Left renal cortex interstitium (tissue), 4 donors: ENCODE measurements at places on chromosomes 5 and 9.

- DNase-seq: no peak
Measured at GRCh38 chr5:16937503-16938161, 1.5 kb upstream of the MYO10 start.

DNA sequence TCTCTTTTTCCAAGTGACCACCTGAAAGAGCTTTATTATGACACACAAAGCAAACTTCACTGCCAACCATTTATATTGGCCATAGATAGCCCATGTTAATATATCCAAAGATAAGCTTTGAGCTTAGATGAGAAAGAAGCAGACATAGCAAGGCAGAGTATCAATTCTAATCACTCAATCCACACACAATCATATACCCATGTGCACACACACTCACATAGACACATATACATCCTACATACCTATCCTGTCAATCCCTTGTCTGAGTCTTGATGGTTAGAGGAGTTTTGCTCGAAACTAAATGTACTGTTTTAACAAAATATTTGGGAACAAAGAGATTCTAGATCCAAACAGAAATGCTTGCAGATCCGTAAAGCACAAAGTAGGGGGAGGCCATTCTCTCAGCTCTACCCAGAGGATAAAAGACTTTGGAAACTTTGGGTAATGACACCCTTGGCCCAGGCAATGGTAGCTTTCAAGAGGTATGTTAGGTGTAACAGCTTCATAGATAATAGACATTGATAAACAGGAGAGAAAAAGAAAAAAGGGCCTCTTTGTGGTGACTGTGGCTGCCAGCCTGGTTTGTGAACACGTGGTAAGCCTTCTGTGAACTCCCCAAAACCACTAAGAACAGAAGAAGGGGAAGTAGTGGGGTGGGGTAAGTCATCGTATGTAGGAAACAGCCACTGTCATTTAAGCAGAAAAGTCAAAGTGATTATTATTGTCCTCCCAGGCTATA is 121.6 kb downstream of the TLR4 start:
- no peak for DNase-seq

DNA sequence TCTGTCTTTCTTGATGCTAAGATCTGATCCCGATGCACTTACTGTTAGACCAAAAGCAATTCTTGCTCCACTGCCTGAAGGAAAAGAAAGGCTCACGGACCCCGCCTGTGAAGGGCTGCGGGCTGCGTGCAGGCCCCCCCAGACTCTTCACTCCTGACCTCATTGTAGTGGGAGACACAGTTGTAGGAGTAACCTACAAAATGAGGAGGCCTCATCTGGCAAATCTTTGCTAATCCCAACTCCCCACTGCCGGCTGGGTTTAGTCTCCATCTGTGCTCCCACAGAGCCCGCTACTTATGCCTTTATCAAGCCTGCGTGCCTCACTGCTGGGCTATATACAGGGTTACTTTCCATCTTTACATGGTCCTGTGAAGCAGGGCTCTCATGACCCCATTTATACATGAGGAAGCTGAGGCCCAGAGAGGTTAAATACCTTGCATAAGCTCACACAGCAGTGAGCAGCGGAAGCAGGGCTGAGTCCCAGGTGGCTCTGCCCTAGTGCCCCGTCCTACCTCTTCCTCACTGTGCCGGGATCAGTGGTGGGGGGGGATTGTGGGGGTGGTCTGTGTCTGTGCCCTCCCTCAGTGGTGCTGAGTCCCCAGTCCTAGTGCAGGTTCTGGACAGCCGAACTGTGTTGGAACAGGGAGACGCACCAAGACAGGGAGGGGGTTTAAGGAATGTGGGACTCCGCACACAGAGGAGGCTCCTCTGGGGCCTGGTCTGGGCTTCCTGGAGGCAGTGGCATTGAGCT is 43.9 kb upstream of the RNF130 start:
- DNase-seq: no peak

- DNase-seq: no peak
Measured at GRCh38 chr9:33197279-33198152, 30.4 kb upstream of the B4GALT1 start.

GRCh38 chr9:133513214-133514100 is 11.3 kb downstream of the MYMK start:
- no peak for DNase-seq

DNA sequence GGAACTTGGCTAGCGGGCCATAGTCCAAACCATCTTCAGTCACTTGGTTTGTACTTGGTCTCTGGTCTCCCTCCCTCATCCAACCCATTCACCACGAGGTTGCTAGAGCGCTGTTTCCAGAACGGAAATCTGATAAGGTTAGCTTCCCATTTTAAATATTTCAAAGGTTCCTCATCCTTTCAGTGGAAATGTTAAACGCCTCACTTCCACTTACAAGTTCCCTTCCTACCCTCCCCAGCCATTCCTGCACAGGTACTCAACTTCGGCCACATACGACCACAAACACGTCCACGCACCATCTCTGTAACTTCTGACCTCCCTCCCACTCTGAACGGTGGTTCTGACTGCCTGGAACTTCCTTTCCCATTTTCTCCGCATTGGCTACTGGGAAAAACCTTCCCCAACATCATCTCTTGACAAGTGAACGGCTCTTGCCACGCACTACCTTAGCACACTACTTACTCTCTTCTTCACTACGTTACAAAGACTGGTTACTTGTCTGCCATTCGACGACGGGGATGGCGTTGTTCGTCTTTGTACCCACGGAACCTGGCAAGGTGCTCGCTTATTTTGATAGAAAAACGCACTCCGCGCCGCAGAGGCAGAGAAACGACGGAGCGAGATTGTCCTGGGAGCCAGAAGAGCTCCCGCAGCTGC is 629 bp downstream of the CCNH start:
- peak; percentile 29 for DNase-seq

DNA sequence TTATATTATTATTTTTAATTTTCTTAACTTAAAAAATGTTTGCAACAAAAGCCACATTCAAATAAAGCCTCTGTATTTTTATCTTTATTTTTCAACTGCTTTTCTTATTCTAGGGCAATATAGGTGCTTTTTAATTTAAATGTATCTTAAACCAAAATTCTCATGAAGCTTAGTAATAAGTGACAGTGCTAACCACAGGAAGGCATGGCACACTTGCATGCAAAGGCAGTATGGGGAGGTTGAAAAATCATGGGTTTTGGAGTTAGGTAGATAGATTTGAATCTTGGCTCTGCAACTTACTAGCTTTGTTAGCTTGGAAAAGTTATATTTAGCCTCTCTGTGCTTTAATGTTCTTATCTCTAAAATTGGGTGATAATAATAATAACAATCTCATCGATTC is 458.0 kb downstream of the DMAC1 start:
- DNase-seq: no peak

DNA sequence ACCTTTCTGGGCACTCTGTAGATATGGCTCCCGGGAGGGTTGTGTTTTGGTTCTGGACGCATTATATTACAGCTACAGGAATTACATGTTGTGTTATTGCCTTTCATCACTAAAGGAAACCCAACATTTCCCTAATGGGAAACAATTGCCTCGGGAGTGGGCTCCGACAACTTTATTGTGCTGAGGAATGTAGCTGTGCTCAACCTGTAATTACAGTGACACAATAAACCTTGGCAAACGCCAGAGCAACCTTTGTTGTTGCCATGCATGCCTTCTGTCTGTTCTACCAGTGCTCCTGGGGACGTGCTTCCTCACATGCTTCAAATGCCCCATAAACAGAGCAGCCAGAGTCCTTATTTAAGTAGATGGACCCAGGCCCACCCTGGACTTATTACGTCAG is 182.4 kb downstream of the DIRAS2 start:
- no peak for DNase-seq

DNA sequence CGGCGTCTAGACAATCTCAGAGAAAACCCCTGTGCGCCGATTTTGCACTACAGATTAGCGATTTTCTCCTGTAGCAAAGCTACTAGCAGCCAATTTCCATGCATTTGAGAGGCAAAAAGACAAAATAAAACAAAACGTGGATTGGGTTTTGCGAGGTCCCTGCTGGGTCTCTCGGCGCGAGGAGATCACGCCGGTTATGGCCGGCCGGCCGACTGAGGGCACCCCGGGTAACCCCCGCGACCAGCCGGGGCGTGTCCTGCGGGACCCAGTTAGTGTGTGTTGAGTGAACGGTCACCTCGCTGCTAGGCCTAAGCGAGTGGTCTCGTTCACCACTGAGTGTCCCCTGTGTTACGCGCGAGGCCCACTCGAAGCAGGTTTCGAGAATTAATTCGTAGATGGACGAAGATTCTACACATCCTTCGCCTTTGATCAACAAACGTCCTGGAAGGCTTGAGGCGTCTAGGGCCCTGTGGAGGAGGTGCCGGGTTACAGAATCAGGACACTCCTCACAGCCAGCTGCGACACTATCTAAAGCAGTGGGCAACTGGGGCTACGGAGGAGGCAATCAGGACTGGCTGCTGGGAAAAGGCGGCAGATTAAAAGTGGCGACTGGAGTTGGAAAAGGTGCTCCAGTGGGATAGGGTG is 764 bp upstream of the VDAC1 start:
- DNase-seq: peak; percentile 41

- no peak for DNase-seq
Measured at GRCh38 chr9:98187926-98188325, 4.5 kb downstream of the CORO2A start.

- no peak for DNase-seq
Measured at GRCh38 chr5:135559354-135559753, 19.4 kb downstream of the CXCL14 start.

- DNase-seq: no peak
Measured at GRCh38 chr5:351084-351920, 29.8 kb downstream of the AHRR start.

DNA sequence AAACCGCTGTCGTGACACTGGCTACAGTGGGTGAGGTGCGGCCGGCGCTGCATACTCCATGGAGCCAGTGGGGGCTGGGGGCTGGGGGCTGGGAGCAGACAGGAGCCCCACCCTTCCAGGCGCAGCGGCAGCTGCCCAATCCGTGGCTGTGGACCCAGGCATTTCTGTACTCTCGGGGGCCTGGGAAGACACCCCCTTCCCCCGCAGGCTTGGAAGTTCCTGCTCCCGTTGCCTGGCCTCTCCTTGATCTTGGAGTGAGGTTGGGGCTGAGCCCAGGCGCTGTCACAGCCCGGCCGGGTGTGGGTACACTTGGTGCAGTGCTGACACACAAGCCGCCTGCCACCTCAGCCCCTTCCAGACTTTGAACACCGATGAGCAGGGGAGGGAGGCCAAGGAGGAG is 27.7 kb upstream of the GGTA1 start:
- DNase-seq: no peak

GRCh38 chr9:105496826-105497225 is 49.0 kb downstream of the FSD1L start:
- no peak for DNase-seq

- DNase-seq: no peak
Measured at GRCh38 chr9:72465593-72465984, 55.8 kb upstream of the TMC1 start.

DNA sequence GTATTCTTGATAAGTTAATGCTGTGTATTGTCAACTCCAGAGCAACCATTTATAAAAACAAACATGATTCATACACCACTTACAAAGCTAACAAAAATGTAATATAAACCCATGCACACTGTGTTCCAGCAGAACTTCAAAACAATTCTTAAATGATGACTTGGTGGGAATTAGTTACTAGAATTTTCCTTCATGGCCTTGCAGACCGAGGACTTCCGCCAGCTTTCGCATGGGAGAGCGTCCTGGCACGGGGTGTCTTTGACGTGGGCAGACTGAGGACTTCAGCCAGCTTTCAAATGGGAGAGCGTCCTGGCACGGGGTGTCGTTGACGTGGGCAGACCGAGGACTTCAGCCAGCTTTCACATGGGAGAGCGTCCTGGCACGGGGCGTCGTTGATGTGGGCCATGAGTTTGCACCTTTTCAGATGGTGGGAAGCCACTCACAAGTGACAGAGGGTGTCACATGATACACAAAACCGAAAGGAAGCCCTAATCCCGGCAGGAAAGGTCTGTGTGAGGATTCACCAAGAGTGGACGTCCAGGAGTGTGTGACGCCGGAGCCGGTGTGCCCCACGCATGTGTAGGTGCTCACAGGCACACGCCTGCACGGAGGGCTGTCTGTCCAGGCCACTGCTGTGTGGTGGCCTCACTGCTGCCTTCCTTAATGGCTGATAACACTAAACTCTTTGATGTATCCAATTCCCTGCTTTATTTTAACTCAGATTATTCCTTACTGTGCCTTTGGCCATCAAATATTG is 211.3 kb upstream of the IRX4 start:
- DNase-seq: no peak

- no peak for DNase-seq
Measured at GRCh38 chr9:37407468-37407867, 15.0 kb upstream of the GRHPR start.

DNA sequence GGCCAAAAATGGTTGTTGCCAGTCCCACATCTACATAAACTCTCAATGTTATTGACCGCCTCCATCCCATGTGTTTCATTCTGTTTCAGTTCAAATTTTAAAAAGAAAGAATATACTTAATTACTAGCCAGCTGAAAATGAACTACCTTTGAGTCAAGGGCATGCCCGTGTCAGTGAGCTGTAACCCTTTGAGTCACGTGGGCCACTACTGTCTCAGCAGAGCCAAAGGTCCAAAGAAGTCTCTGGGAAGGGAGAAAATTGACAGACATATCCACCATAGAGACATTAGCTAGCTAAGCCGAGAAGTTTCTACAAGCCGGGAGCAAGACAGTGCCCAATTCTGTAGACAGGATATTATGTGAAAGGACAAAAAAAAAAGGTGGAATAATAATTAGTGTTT is 59.7 kb downstream of the NIM1K start:
- no peak for DNase-seq

- no peak for DNase-seq
Measured at GRCh38 chr5:172403817-172404216, 50.5 kb downstream of the SH3PXD2B start.
